NCI-H446 (cell line): ENCODE measurements at places on chromosomes 4 and X.

GRCh38 chr4:162535121-162535520 lies 371.3 kb upstream of the FSTL5 start:
- DNase-seq = no peak

DNA sequence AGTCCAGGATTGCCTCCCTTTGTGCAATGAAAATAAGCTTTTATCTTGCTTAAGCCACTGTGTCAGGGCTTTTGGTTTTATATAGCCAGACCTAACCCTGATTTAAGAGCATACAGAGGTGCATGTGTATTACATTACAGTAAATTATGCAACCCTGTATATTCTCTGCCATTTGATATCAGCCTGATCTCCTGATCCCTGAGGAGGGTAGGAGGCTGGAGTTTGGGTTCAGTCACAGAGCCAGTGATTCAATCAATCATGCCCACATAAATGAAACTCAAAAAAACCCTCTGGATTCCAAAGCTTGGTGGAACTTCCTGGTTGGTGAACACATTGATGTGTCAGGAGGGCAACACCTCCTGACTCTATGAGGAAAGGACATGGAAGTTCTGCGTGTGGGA lies 7.3 kb upstream of the KLHL8 start:
- no peak for DNase-seq

DNA sequence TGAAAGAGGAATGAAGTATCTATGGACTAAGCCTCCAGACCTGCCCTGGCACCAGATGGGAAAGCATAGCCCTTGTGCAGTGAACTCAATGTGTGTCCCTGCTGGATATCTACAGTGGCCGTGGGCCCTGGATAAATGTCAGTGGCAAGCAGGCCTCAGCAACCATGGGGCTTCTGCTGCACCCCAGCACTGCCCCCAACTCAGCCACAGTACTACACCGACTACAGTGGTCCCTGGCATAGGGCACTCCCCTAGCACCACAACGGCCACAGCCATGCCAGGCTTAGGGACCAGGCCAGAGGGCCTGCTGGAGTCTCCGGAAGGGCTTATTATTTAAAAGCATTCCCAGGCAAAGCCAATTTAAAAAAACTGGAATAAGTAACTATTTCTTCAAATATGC lies 459.1 kb downstream of the SH2D1A start:
- DNase-seq = no peak

- no peak for DNase-seq
Measured at GRCh38 chrX:53133400-53133799, 39.5 kb downstream of the KANTR start.

DNA sequence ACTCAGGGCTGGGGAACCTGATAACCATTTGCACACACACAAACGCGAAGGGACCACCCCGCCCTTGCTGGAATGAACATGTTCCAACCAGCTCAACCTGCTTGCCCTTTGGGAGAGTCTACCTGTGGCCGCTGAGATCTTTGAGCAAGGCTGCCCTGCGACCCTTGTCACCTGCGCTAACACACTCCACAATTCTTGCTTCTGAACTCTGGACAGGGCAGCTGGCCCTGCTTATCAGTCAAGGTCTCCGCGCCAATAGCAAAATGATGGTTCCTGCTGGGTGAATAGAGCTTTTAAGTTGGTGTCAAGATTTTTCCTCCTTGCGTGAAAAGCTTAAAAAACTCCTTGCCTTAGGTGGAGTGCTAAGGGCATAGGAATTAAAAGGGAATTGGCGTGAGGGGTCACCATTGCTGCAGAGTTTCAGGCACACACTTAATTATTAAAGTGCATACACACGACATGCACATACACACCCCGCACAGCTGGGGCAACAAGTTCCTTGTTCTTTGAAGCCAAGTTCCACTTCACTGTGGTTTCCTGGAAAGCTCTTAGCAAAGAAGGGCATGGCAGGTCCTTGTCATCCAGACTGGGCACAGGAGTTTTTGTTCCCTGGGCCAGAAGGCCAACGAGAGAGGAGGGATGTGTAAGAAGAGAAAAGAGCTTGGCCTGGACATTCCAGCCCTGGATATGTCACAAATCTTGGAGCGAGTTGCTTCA lies 207.7 kb downstream of the STIM2 start:
- DNase-seq = no peak

DNA sequence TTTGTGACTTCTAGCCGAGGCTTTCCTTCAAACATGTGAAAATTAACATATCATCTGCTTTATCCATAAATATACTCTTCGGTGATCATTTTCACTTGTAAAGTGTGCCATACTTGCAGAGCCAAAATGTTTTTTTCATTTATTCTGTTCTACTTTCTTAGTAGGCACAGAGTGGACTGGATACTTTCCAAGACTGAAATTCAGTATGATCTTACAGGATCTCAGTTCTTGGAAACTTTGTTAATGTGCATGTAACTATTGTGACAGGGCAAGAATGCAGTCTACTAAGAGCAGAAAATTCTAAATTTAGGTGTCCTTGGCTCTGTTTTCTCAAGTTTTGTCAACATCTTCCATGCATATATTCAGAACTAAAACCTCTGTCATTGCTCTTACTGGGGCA lies 284.9 kb downstream of the TEX13A start:
- DNase-seq = no peak

GRCh38 chr4:44494810-44495701 lies 46.4 kb upstream of the KCTD8 start:
- DNase-seq = no peak

DNA sequence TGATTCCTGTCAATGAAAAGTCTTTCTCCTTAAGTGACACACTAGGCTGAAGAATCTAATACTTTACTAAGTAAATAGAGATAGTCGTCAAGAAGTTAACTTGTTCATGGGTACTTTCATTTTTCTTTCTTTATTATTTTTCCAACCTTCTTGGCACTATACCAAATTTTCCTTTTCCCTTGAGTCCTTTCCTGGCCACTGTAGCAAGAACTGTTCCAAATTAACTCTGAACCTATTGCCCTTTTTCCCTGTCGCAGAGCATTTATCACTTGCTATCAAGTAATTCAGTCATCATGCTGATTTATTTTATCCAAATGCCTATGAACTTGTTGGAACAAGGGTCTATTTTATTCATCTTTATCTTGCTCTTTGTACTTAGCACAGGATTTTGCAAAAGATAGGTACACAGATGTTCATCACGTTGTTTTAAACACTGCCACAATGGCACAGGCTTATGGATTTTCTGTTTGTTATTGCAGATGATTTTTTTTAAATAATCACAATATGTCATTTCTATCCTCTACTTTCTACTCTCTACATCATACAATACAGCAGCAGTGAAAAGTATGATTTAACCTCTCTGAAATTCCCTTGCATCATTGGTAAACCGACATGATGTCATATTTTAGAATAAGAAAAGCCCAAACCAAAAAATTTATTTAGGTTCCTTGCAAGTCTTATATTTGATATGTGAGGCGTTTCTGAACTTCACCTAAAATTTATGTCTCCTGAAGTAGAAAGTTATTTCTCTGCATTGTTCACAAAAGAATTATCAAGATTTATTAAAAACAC lies 2352.3 kb downstream of the PCDH7 start:
- DNase-seq = peak; percentile 4

DNA sequence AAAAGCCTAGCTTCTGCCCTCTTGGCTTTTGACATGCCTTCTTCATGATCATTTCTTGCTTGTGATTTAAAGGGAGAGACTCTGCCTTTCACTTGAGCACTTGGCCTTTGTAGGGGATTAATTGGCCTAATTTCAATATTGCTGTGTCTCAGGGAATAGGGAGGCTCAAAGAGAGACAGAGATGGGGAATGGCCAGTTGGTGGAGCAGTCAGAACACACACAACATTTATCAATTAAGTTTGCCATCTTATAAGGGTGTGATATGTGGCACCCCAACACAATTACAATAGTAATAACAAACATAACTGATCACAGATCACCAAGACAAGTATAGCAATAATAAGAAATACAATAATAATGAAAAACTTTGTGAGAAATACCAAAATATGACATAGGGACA lies 122.5 kb upstream of the VCX start:
- DNase-seq = no peak

- DNase-seq = no peak
Measured at GRCh38 chrX:139974471-139974870, 9.2 kb upstream of the CXorf66 start.

DNA sequence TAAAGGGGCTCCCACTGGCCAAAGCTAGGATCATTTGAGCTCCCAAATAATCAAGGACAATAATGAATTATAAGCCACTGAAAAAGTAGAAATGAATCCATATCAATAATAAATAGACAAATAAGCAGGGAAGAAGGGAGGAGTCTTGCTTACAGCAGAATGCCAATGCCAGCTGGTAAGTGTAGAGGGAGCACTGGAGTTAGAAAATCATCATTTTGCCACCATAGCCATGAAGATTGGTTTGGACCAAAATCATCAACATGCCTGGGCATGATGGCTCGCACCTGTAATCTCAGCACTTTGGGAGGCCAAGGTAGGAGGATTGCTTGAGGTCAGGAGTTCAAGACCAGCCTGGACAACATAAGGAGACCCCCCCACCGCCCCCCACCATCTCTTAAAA lies 20.4 kb upstream of the SH3KBP1 start:
- no peak for DNase-seq

DNA sequence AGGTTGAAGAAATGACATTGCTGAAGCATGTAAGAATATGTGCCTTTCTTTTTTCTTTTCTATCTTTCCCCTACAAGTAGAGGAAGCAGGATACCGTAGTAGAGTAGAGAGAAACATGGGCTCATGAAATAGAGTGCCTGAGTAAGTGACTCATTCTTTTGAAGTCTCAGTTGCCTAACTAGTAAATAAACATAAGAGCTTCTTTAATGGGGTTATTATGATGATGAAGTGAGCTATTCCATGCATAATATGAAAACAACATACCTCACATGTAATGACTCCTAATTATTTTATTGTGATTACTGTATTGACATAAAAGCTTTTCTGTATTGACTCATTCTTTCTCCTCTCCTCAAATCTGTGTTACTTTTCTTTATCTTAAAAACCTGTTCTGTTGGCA lies 1538.2 kb downstream of the TECRL start:
- no peak for DNase-seq

DNA sequence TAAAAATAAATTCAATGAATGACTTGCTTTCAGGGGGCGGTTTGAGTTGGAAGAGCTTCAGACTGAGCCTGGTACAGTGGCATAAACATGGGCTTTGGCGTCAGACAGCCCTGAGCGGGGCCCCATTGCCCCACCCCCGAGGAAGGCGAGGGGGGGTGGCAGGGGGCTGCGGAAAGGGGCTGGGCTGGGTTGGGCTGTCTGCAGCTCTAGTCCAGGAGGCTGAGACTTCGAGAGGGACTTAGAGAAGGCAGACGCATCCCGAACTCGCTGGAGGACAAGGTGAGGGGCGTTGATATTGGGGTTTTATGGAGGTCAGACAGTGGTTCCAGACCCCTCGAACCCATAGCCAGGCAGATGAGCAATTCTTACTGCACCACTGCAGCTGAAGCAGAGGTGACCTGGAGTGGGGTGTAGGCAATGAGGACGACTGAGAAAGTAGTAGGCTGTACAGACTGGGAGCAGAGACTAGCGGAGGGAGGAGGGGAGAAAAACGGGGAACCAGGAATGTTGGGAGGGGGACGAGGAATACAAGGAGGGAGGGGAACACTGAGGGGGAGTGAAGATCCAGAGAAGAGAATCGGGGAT lies at the start of gene MAGED2:
Gene MAGED2 (plus strand): TSS at position 222 of the 585 bp plus-strand sequence. CDS start 1,587 bp downstream, outside the sequence.
- peak; percentile 4 for DNase-seq

GRCh38 chr4:118034053-118034785 lies at the start of gene NDST3:
Gene NDST3 (plus strand): TSS chr4:118034486. CDS start chr4:118053911, 19,425 bp downstream.
- DNase-seq = peak; percentile 93

DNA sequence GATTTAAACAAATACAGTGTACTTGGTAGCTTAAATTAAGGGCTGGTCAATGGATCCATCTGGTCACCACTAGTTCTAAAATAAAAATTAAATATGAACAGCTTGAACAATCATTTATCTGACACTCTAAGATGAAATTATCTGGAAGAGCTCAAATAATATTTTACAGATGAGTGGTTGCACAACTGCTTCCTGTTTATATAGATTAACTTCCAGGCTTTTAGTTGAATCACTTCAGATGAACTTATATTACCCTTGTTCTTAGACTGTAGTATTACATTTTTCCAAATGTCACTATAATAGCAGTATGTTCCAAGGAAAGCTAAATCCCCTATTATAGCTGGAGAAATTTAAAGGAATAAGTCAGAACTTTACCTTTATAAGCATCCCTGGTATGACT lies 92.4 kb upstream of the SMIM10 start:
- peak; percentile 25 for DNase-seq

GRCh38 chr4:161856711-161857326 lies 307.0 kb downstream of the FSTL5 start:
- DNase-seq = no peak

- no peak for DNase-seq
Measured at GRCh38 chrX:13894888-13895565, 78.1 kb upstream of the GPM6B start.

DNA sequence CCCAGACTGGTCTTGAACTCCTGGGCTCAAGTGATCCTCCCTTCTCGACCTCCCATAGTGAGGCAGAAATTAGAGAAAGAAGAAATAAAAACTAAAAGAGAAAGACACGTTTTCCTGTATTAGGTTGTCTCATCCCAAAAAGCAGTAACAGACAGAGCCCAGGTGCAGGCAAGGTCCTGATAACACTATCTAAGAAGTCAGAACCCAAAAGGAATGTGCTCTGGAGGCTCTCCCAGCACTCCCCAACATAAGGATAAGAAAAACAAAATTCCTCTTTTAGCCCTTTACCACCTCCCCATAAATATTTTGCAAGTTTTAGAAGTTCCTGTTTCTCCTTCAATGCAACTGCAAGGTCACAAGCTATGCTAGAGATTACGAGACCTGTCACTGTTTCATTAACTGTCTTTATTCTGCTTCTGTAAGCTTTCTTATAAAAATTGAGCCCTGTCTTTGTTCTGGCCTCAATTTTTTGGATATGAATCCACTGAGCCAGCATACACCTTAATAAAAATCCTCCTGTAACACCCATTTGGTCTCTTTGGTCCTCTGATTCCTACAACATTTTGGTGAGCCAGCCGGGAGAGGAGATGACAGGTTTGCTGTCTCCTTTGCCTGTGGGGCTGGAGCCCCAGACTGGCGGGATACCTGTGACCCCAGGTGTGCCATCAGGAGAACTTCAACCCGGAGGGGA lies 25.9 kb downstream of the LIAS start:
- DNase-seq = no peak

DNA sequence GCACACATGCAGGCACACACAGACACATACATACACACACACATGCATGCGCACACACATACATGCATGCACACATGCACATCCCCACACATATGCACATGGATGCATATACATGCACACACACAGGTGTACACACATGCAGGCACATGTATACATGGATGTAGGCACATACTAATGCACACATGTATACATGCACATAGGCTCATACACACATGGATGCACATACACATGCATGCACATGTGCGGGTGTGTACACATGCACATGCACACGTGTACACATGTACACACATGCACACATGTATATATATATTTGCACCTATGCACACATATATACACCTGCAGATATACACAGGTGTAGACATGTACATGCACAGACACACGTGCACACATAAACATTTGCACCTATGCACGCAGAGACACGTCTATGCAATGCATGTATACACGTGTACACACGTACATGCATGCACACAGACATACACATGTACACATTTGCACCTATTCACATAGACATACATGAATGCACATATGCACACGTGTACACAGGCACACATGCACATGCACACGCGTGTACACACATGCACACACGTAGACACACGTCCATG lies 4.0 kb downstream of the PLCXD1 start:
- no peak for DNase-seq
